ENCODE measurements at places on chromosomes 16 and 17.

- DNase-seq = no peak
These were observed 8.9 kb downstream of the NKIRAS2 start for GRCh38 chr17:42028791-42029127.

- no peak for DNase-seq
These were observed 348.9 kb upstream of the ASIC2 start for GRCh38 chr17:33642002-33642401.

DNA sequence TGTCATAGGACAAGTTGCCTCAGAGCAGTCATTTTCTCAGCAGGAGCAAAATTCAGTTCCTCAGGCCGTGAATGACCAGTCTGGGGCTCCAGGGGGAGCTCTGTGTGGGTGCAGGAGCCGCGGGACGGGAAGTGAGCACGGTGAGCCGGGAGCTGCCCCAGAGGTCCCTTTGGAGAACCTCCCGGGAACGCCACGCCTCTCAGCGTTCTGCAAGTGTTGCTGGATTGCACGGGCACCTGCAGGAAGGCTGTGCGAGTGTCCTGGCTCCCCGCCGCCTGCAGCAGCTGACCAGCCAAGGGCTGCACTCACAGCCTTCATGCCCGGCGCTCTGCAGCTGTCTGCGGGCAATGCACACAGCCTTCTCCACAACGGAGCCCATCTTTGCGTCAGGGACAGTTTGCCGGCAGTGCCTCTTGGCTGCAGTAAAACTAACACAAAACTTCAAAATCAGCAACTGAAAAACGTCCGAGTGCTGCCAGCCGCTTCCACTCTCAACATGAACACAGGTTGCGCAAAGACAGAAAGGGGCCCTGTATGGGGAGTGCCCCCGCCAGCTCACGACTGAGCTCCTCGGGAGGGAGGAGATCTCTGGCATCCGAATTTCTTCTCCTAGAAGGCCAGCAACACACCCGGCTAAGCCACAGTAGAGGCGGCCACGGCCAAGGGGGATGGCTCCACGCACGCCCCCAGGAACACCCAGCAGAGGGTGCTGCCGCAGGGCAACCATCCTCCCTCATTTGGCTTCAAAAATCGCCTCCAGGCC is 16.0 kb downstream of the NDUFAF8 start:
- DNase-seq = no peak

GRCh38 chr16:74936902-74937560 is 47.9 kb downstream of the WDR59 start:
- DNase-seq = no peak

GRCh38 chr17:15436473-15437302 is 30.7 kb downstream of the CDRT4 start:
- no peak for DNase-seq

GRCh38 chr17:55265311-55266021 is 706 bp downstream of the HLF start:
- DNase-seq = no peak

DNA sequence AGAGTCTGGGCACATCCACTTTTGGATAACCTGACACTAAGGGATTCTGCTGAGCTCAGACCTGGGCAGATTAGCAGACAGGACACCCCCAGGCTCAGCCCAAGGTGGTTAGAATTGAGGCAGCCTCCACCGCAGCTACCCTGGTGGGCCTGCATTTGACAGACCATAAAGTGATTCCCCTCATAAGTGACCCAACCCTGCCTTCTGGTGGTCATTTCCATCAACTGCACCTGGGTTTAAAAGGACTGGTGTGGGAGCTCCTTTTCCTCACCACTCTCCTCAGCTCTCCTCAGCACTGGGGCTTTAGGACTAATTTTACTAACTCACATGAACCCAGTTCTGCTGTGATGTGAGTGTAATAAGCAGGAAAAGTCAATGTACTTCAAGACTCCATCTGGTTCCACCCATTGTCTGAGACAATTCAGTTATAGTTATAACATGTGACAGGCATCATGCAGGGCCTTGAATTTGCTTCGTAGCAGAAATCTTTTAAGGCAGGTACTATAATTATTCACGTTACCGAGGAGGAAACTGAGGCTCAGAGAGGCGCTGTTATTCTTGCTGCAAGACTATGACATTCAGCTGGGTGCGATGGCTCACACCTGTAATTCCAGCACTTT is 42.5 kb downstream of the MYH3 start:
- no peak for DNase-seq

DNA sequence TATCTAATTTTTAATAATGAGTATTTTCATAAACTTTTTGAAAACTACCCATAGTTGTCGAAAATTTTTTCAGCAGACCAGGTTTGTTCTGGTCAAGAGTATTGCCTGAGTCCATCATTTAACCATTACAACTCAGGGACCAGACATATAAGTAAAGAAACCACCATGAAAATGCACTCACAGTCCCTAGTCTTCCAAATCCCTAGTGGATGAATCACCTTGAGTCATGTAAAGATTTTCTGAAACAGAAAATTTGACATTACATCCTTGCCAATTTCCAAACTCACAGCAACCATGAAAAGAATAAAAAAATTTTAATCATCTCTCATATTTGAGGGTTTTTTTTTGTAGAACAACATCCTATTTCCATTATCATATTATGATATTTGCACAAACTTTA is 1337.5 kb upstream of the CDH8 start:
- DNase-seq = no peak

DNA sequence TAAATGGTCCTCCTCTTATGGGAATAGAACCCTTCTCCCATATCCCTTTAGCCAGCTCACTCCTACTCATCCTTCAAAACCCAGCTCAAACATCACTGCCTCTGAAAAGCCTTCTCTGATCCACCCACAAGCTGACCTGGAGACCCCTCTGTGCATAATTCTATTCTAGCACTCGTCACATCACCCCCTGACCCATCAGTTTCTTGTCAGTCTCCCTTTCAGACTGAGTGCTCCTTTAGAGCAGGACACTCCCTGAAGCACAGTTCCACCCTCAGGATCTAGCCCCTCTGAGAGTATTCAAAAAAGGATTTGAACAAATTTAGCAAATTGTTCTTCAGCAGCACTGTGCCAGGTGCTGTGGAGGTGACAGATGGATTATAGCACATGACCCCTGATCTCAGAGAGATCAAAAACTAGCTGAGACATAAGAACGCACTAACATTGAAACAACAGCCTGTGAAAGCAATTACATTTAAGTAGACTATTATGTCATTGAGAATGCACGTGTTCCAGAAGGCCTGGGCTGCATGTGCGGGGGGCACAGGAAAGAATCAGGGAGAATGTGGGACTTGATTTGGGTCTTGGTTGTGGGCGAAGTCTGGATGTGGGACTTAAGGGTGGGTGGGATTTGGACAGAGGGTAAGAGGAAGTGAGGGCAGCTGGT is 43.5 kb downstream of the MRPS23 start:
- no peak for DNase-seq

GRCh38 chr16:30534368-30535105 is at the start of gene ZNF747:
ZNF747 (minus strand) TSS chr16:30534858; CDS start chr16:30534679, 179 bp downstream.
- DNase-seq = peak; percentile 41

GRCh38 chr17:19003543-19004420 is 782 bp downstream of the FAM83G start:
- no peak for DNase-seq

GRCh38 chr17:82200743-82201497 is 11.7 kb downstream of the CCDC57 start:
- DNase-seq = no peak

DNA sequence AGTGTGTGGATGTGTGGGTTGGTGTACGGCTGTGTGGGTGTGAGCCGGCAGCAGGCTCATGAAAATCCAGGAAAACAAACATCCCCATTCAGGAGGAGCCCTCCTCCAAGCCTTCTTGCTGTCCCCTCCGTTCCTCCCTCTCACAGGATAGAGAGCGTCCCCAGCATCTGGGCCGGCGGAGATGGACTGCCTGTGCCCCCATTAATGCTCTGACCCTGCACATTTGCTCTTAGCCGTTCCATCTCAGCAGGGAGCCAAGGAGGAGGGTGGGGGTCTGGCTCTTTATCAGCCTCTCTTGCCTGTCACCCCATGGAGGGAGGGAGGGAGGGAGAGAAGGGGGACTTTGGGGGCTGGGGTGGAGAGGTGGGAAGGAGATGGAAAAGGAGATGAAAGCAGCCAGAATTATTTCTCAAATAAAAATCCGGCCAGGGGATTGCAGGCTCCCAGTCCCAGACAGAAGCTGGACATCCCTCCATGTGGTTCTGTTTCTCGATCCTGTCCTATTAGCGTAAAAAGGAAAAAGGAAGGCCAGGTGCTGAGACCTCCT is 240.0 kb upstream of the ZFHX3 start:
- DNase-seq = no peak

- DNase-seq = no peak
These were observed 199.8 kb upstream of the WSCD1 start for GRCh38 chr17:5870231-5870953.

- no peak for DNase-seq
These were observed 5.8 kb upstream of the MYADML2 start for GRCh38 chr17:81952792-81953228.

GRCh38 chr16:9885467-9885866 is 296.8 kb downstream of the GRIN2A start:
- no peak for DNase-seq

- DNase-seq = no peak
These were observed 9.4 kb downstream of the CRYBA1 start for GRCh38 chr17:29255926-29256522.

GRCh38 chr17:37301288-37301687 is 74.5 kb upstream of the C17orf78 start:
- no peak for DNase-seq

GRCh38 chr17:63364944-63365343 is 81.2 kb downstream of the CYB561 start:
- DNase-seq = no peak

DNA sequence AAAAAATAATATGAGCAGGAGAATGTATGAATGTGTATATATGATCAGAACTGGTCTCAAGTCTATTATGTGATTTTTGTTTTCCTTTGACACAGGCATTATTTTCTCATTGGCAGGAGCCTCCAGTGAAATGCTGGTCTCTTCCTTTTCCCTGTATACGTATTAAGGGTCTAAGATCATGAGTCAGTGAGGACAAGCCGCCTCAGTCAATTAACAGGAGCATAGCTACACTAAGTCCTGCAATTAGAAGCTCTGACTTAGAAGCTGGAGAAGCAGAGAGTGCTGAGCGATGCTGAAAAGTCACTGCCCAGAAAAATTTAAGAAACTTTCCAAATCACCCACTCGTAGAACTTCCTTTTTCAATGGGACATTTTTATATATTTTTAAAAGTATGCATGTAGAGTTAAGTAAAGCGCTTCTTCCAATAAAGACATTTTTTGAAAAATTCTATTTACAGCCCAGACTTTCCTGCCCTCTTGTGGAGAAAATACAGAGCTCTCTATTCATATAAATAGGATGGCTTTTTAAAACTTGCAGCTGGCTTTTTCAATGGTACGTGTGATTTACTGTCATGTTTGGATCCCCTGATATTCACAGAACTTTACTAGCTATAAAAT is 70.2 kb upstream of the PSMD7 start:
- DNase-seq = no peak

DNA sequence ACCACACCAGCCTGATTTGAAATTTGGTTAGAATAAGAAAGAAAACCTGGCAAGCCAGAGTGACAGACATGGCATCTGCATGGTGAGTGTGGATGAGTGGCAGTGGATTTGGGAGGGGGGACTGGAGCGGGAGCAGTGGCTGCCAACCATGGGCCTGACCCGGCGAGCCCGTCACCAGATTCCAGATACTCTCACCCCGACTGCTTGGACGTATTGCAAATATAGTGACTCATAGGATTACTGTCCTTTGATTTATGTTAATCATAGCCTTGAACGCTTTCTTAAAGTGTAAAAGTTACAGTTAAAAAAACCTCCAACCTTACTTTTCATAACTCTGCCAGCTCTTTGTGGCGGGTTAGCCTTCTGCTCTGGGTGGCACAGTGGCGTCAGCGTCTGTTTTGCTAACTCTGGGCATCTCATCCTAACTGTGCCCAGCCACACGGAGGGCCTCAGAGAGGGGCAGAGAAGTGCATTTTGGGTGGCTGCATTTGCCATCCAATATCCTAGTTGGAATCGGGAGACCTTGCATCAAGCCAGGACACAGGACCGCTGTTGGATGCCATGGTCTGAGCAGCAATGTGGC is 26.8 kb upstream of the FOXK2 start:
- DNase-seq = no peak

GRCh38 chr17:7204336-7204735 is 15.3 kb downstream of the DLG4 start:
- no peak for DNase-seq

DNA sequence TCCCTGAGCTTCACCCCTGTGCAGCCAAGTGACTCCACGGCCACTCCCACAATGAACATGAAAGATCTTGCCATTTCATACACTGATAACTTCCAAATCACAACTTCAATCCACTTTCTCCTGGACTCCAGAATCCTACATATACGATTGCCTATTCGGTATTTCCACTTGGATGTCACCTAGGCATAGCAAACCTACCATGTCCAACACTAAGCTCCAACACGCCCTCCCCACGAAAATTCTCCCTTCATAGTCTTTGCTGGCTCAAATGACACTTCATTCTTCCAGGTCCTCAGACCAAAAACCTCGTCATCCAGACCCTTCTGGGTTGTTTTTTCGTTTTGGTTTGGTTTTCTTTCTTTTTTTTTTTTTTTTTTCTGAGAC is 1.9 kb downstream of the GLTPD2 start:
- no peak for DNase-seq

- no peak for DNase-seq
These were observed 657 bp downstream of the ALDH3A2 start for GRCh38 chr17:19649274-19649541.

DNA sequence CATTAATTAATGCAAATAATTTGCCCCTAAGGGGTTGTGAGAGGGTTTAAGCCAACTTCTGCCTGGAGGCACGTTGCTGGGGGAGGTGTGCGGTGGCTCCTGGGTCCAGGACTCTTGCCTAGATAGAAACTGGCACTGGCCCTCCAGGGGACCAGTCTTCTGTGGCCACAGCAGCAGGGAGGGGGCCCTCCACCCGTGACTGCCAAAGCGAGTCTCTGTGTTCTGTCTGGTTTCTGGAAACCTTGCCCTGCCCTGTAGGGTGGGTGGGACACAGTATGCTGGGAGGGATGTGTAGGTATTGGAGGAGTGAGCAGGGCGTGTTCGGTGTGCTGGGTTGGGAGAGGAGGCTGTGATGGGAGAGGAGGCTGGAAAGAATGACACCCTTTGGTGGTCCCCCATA is 78.8 kb downstream of the TBC1D16 start:
- no peak for DNase-seq

DNA sequence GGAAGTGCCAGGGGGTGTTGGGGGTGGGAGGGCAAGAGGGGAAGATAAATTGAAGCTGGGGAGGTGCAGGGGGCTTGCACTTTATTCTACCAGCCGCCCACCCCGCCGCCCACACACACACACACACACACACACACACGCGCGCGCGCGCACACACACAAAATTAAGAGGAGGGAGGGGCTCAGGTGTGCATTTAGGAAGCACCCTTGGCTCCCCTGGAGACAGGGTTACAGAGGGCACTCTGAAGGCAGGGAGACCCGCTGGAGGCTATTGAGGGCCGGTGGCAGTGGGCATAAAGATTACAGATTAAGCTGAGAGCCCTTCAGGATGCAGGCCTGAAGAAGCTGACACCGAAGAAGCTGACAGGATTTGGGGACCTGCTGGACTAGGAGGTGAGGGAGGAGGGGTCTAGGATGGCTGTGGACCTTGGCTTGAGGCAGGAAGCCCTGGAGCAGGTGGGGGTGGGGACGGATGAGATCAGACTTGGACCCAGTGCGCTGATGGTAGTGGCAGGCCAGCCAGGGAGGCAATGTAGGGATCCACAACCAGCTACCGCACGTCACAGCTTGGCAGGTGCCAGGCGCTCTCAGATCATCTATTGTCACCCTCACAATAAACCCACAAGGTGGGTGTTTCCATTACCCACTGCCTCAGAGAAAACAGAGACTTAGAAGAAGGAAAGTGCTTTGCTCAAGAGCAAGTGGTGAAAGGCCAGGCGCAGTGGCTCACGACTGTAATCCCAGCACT is 772 bp upstream of the SAMD14 start:
- no peak for DNase-seq
